Activated naive CD8-positive, alpha-beta T cell treated with anti-CD3 and anti-CD28 coated beads, Interleukin-2, amount 50 U/mL, for 16 hours (primary cell): ENCODE measurements at places on chromosomes 4 and X.

- no peak for DNase-seq
Measured at GRCh38 chr4:4761128-4761982, 98.1 kb upstream of the MSX1 start.

DNA sequence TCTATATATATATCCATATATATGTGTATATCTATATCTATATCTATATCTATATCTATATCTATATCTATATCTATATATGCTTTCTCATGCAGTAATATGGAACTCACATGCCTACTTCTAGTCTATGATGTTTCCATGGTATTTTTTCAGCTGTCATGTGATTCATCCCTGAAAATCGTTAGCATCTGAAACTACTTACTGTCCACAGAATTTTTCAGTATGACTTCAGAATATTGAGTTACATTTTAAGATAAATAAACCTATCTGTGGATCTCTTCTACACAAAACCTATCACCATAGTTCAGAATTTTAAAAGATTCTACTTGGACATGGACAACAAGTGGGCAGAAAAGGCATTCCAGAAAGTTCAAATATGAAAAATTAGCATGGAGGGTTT lies 855.1 kb upstream of the INTU start:
- no peak for DNase-seq

DNA sequence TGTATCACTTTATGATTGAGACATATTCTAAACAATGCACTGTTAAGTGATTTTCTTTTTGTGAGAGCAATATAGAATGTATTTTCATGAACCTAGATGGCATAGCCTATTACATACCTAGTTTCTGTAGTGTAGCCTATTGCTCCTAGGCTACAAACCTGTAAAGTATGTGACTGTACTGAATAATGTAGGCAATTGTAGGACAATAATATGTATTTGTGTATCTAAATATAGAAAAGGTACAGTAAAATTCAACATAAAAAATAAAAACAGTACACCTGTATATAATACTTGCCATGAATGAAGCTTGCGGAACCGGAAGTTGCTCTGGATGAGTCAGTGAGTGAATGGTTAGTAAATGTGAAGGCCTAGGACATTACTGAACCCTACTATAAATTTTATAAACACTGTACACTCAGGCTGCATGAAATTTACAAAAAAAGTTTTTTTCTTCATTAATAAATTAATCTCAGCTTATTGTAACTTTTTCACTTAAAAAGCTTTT lies 106.7 kb downstream of the VSIG4 start:
- no peak for DNase-seq

GRCh38 chrX:112866175-112866574 lies 25.5 kb upstream of the AMOT start:
- no peak for DNase-seq

DNA sequence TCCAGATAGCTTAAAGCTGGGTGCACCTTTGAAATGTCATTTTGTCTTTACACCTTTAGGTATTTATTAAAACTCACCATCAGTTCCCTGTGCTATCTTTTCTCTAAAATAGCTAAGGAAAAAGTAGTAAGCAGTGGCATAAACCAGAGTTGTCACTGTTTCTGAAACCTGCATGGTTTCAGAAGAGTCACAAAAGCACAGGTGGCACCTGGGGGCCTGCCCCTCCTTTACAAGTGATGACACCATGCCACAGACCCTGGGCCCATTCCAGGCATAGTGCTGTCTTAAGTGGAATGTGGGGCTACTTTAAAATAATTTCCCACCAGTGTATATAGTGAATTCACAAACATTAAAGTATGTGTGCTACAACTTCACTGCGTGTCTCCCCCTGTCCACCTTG lies 47.8 kb downstream of the DCUN1D4 start:
- no peak for DNase-seq

DNA sequence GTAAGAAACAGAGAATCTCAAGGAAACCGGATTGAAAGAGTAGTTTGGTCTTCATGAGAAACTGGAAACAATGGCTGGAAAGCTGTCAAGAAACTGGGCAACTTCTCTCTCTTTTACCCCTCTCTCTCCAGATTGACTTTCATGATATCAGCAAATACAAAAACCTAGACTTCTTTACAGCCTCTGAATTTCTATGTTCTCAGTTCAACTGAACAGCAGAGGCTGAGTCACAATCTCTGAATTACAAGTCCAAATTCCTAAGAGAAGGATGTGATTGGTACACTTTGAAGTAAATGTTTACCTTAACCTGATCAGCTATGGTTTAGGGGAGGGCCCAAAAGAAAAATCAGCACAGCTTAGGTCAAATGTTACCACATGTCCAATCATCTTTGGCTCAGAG lies 974.9 kb downstream of the RPA4 start:
- no peak for DNase-seq

DNA sequence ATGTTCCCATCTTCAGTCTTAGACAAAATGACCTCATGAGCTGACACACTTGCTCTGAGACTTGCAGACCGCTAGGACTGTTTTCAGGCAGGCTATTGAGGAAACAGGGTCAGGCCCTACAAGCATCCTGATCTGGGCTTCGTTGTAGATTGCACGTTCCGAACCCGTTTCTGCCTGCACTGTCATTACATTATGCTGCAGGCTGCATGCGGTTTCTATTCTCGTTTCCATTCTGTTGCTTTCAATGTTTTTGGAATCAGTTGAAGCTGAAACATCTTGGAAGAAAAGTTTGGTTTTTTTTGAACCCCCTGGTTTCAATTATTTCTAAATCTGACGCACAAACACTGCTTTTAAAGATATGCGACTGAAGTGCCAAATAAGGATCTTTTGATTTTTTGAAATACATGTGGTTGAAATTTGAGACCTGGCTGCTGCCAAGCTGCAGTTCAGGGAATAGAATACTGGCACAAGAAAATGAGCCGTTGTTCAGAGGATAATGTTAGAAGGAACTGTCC lies 716.1 kb upstream of the INTU start:
- DNase-seq = no peak

DNA sequence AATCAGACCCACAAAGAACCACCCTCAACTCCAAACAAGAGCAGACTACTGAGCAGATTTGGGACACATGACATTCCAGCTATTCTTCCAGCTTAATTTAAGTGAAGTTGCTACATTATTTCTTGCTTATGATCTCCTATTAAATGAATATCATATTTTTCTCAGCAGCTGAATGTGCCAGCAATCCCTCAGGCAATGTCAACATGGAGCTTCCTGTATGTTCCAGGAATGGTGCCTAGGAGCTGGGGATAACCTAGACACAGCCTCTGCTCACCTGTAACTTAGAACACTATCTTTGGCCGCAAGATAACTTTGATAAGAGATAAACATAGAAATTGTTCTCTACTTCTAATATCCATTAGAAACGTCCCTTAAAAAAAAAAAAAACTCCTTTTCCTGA lies 274.4 kb upstream of the RASGEF1B start:
- DNase-seq = no peak

DNA sequence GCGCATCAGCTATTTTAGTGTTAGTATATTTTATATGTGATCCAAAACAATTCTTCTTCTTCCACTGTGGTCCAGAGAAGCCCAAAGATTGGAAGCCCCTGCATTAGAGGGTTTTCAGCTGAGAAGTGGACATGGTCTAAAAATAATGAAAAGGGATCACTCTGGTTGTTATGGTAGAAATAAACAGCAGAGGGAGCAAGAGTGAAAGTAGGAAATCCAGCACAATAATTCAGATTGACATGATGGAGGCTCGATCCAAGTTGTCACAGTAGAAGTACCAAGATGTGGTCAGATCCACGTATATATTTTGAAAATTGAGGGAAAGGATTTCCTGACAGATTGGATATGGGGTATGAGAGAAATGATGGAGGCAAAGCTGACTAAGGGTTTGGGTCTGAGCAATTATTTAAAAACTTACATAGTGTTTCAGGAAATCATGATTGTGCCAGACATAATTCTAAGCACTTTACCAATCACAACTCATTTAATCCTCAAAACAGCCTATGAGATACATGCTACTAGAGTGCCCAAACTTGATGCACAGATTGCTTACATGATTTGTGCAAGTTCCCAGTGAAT lies 17.0 kb upstream of the TMEM144 start:
- no peak for DNase-seq

DNA sequence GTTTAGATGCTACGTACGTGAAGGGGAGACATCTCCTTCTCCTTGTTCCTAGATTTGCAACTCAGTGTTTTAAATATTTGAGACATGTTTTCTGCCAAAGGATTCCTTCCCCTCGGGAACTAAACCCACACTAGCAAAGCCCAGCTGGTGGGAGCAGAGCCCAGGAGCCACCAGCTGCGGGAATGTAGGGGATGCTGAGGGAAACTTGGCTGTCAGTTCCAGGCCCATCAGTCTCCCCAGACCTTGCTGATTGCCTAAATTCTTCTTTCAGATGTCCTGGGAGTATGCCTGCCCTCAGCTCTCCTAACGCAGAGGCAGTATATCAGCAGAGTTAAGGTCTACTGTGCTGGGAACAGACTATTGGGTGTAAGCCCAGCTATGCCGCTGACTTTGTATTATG lies 630.0 kb upstream of the TENM3 start:
- DNase-seq = no peak

- no peak for DNase-seq
Measured at GRCh38 chr4:128163177-128164117, 102.3 kb downstream of the LARP1B start.

DNA sequence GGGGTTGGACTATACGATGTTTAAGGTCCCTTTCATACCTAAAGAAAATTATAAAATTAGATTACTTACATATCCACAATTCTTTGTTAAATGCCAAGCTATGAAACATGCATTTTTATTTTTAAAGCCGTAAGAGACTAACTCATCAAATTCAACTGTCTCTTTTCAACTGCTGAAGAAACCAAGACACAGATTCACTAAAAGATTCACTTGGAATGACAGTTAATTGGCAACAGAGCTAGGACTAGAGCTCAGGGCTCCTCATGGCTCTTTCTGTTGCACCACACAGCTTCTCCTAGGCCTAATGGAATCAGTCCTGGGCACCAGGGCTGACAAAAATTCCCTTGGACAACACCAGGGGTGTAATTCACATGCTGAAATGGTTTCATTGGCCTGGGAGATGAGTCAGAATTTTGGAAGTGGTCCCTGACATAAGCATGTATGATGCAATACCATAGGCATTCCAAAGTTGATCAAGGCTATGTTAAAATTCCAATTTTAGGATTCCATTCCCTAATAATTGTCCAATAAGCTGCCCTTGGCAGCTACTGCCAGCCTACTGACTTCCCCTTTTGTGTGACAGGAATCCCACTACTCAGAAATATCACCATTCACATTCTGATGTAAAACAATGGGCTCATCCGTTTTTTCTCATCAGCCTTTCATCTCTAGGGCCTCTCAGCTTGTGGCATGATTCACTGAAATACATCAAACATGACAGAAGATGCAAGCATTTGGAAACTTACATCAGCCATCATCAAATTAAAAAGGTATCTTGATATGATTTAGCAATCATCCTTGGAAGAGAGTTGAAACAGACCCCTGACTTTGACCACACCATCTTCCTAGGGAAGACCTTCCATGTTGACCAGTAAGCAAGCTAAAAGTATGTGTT lies 54.2 kb downstream of the PLAC1 start:
- no peak for DNase-seq

- DNase-seq = no peak
Measured at GRCh38 chr4:109301651-109302360, 652 bp downstream of the COL25A1 start.

- no peak for DNase-seq
Measured at GRCh38 chr4:2907706-2908293, 55.4 kb downstream of the NOP14 start.

DNA sequence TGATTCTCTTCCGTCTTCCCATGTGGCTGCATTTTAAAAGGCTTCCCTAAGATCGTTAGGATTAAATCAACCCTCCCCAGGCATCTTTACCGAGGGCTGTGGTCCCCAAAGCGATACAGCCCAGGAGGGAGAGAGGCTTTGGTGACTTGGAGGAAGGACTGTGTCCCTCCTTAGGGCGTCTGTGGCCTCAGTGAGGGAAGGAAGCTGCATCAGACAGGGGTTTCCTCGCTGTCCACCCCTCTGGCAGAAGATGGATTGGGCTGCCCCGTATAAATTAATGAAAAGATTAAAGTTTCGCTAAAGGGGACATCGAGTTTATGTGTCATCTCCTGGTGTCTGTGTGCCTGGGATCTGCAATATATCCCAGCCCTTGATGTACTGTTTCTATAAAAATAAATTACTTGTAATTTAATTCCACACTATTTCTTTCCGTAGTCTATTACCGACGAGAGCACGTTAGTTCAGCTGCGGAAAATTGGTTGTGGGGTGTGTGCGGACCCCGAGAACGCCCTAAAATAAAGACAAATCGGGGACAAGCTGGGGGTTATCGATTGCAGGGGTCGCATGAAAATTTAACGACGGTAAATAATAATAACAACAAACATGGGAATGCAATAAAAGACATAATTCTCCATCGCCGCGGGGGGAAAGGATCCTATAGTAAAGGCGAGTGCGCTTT lies 6.5 kb downstream of the SHOX start:
- DNase-seq = no peak

- DNase-seq = no peak
Measured at GRCh38 chrX:70444946-70445656, 466 bp downstream of the DLG3 start.

- DNase-seq = no peak
Measured at GRCh38 chr4:15547392-15547791, 77.7 kb downstream of the CC2D2A start.

DNA sequence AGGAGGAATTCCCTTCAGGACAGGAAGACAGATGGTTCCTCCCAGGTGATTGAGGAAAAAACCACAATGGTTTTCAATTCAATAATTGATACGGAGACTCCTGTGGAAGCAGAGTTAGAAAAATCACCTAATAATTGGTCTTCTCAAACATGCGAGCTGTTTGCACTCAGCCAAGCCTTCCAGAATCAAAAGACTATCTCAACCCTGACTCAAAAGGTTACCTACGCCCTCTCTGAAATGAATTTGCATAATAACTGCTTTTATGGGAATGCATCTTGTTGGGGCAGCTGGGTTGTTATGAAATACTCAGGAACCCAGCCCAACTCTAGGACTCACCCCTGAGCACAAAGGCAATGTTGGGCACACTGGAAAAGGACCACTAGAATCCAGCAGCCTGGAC lies 66.9 kb upstream of the ARSJ start:
- DNase-seq = no peak

GRCh38 chr4:55215087-55215486 lies 89.7 kb upstream of the KDR start:
- DNase-seq = no peak

DNA sequence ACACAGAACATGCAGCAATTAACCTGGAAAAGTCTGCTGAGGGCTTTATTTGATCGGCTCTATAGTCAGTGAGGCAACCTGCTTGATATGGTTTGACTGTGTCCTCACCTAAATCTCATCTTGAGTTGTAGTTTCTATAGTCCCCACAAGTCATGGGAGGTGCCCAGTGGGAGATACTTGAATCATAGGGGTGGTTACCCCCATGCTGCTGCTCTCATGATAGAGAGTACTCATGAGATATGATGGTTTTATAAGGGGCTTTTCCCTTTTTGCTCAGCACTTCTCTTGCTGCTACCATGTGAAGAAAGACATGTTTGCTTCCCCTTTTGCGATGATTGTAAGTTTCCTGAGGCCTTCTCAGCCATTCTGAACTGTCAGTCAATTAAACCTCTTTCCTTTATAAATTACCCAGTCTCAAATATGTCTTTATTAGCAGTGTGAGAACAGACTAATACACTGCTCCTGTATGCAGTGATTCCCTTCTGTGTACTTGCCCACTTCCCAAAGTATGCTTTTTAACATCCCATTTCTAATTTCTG lies 78.2 kb downstream of the NPFFR2 start:
- DNase-seq = no peak

GRCh38 chrX:10676235-10676957 lies 56.0 kb upstream of the MID1 start:
- no peak for DNase-seq

GRCh38 chr4:182788201-182788600 lies 129.0 kb downstream of the DCTD start:
- DNase-seq = no peak
